Activated T-cell treated with anti-CD3 and anti-CD28 coated beads for 24 hours (primary cell): ENCODE measurements at places on chromosomes 5 and 9.

- no peak for DNase-seq
Measured at GRCh38 chr5:39025456-39025855, 48.7 kb downstream of the RICTOR start.

DNA sequence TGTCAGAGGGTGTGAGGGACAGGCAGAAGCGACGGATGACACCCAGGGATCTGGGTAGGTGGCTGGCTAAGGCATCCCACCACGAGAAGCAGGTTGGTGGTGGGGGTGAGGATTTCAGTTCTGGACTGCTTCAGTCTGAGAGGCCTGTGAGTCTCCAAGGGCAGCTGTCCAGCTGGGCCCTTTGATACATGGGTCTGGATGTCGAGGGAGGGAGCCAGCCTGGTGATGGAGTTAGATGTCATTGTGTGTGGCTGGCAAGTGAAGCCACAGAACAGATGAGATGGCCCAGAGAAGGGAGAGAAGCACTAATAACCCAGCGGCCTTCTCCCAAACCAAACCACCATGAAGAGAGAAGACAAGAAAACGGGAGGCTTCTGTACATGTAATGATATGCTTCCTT, 11.1 kb downstream of the MED27 start:
- DNase-seq: no peak

DNA sequence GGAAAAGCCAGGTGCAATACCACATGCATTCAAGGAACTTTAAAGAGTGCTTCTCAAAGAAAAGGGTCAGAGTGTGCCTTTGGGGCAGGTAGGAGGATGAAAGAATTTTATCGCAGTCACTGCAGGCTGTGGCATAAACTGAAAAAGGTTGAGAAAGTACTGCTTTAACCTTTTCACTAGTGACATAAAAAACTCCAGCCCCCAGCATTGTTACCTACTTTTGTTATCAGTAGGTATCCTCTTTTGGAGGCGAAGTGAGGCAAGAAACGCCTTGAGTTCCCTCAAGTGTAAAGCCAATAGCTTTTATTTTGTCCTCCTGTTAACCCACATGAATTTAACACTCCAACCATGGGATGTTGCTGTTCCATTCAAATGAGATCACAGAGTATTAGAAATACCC, 64.7 kb upstream of the CHD1 start:
- DNase-seq: no peak

DNA sequence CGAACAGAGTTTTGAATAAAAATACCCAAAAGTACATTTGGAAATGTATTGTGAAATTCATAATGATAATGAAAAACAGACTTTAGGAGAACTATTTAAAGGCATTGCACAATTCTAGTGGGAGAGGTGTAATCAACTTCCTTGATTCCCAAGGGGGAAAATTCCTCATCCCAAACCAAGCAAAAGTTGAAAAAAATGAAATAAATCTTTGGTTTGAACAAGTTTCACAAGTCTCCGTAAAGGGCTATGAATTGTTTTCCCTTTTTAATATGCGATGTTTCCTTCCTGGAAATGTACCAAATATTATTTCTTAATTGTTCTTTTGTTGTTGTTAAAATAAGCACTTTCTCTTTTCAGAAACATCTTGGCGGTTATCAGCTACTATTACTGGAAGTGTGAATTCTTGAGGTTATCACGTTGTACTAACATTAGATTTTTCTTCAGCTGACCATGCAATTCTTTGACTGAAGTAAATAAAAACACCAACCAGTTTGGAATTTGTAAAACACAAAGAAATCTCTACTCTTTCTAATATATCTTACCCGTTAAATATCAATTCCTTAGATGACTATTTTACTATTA, 59.3 kb downstream of the SVEP1 start:
- DNase-seq: no peak

GRCh38 chr9:6931913-6932312, 174.1 kb downstream of the KDM4C start:
- DNase-seq: peak; percentile 30

DNA sequence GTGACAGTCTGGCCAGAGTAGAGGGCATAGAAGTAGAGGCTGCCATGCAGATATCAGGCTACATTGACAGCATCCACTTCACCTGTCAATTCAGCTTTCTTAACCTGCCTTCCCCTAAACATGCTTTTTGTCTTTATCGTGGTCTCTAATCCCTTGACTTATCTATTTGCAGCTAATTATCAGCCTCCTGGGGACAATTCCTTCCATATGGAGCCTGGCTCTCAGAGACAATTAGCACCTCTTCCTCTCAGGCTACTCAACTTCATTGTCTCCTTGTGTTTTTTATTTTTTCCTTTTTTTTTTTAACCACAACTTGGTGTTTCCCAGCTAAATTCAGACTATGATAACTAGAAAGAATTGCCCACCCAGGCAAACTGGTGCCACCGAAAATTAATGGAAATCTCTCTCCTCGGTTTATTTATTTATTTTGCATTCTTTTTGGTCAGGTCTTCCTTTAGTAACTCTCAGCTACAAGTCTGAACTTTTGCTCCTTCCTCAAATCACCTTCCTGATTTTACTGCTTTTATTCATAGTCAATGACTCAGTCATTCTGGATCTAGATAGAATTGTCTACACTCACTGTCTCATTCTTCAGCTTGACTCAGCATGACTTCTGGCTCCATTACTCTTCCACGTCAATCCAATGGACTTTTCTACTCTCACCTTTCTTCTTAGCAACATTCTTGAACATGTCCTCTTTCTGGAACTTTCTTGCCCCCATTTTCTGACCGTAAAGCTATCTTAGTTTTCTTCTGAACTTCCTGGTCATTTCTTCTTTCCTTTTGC, 63.0 kb upstream of the BASP1 start:
- no peak for DNase-seq

GRCh38 chr5:66281294-66281693, 137.2 kb downstream of the SREK1 start:
- no peak for DNase-seq

- no peak for DNase-seq
Measured at GRCh38 chr5:180211761-180212035, 2.7 kb upstream of the RASGEF1C start.

- no peak for DNase-seq
Measured at GRCh38 chr5:151227918-151228447, 4.1 kb upstream of the CCDC69 start.

DNA sequence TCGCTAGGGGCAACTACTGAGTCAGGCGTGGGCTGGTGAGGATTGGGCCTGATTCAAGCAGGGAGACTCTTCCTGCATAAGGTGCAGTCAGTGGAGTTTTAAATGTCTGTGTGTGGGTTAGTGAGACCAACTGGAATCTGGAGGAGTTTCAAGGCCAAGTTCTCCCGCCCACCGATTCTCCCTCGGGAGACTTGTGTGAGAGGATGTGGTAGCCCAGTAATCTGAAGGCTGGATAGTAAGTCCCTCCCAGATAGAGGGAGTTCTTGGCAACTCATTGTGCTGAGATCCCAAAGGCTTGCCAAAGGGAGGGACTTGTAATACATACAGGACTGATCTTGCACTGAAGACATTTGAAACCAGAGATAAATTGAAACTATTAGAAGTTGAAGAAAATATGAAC, 51.8 kb downstream of the WDR36 start:
- no peak for DNase-seq

- no peak for DNase-seq
Measured at GRCh38 chr5:21802869-21803490, 1050.2 kb downstream of the CDH12 start.

DNA sequence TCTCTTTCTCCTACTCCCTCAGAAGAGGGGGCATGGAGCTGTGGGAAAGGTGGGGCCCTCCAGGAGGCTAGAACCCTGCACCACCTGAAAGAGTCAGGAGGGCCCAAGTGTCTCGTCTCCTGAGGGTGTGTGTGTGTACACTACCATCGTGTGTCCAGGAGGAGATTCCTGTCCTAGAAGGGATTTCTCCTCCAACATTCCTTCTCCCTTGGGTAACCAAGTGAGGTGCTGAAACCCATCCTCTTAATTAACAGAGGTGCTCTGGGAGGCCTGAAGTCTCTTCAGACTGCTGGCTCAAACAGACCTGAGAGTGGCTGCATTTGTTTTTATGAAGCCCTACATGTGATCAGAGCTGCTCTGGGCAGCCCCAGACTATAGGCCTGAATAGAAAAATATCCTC, 61.1 kb upstream of the FAM169A start:
- no peak for DNase-seq

DNA sequence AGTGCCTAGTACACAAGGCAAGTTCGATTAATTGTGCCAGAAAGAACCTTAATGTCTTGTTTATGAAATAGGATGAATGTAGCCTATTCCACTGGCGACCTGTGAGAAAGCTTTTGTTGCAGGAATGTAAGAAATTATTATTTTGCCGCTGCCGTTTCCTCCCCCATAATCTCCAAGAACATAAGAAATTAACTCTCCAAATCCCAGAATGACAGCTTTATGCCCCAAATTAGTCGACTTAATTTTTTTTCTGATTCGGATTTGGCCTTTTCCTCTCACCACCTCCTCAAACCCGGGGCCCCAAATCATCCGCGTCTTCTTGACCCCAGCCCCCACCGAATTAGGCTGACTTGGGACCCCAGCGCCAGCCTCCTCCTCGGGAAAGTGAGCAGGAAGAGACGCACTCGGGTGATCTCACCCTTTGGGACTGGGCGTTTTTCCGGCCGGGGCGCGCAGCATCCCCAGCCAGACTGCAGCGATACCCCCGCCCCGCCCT, 682 bp upstream of the SPTAN1 start:
- no peak for DNase-seq

- no peak for DNase-seq
Measured at GRCh38 chr9:37745970-37746369, 7.6 kb upstream of the TRMT10B start.

GRCh38 chr5:21644032-21644431, 1209.1 kb downstream of the CDH12 start:
- DNase-seq: no peak

GRCh38 chr9:136379891-136380290, 6.4 kb upstream of the CARD9 start:
- no peak for DNase-seq

- DNase-seq: no peak
Measured at GRCh38 chr5:72711351-72711750, 105.1 kb upstream of the TNPO1 start.

- DNase-seq: no peak
Measured at GRCh38 chr5:124492444-124493224, 253.8 kb downstream of the ZNF608 start.

DNA sequence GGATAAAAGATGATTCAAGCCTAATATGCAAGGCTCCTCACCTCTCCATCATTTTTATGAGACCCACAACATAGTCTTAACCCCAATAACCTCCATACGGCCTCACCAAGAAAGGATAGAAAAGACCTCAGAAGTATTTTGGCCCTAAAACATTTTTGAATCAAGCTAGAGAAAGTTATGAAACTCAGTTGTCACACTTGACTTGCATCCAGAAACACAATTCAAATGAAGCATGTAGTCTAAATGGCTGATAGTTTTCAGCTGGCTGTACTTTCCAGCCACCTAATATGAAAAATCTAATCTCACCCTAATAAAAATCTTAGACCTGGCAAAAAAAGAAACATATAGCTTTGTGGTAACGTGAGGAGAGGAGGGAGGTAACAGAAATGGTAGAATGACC, 116.1 kb downstream of the ARL15 start:
- DNase-seq: no peak

DNA sequence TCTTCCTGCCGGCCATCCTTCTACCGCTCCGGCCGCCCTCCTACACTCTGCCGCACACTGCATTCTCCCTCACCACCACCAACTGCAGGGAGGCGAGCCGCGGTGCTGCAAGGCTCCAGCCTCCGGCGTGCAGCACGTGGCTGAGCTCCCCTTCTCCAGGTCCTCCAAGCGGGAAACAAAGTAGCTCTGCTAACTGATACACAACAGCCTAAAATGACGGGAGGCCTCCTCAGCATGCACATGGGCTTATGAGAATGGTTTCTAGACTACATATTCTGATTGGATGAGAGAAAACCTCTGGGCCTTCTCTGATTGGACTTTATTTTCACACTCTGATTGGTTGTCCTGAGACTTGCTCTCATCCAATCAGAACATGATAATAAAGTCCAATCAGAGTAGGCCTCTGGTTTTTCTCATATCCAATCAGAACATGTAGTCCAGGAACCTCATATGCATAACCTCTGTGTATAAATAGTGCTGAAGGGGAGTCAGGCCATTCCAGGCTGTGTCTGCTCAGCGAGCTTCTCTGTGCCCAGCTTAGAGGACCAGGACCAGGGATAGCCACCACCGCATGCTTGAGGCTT, 27.0 kb upstream of the ZNF354B start:
- no peak for DNase-seq

DNA sequence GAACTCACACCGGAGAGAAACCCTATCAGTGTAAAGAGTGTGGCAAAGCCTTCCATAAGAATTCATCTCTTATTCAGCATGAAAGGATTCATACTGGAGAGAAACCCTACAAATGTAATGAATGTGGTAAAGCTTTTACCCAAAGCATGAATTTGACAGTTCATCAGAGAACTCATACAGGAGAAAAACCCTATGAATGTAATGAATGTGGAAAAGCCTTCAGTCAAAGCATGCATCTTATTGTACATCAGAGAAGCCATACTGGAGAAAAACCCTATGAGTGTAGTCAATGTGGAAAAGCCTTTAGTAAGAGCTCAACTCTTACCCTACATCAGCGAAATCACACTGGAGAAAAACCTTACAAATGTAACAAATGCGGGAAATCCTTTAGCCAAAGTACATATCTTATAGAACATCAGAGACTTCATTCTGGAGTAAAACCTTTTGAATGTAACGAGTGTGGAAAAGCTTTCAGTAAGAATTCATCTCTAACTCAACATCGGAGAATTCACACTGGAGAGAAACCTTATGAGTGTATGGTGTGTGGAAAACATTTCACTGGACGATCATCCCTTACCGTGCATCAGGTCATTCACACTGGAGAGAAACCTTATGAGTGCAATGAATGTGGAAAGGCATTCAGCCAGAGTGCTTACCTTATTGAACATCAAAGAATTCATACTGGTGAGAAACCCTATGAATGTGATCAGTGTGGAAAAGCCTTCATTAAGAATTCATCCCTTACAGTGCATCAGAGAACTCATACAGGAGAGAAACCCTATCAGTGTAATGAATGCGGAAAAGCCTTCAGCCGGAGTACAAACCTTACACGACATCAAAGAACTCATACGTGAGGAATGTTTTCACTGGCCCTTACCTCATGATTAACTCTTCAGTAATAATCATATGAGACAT, 8.9 kb upstream of the ZNF454 start:
- DNase-seq: no peak

DNA sequence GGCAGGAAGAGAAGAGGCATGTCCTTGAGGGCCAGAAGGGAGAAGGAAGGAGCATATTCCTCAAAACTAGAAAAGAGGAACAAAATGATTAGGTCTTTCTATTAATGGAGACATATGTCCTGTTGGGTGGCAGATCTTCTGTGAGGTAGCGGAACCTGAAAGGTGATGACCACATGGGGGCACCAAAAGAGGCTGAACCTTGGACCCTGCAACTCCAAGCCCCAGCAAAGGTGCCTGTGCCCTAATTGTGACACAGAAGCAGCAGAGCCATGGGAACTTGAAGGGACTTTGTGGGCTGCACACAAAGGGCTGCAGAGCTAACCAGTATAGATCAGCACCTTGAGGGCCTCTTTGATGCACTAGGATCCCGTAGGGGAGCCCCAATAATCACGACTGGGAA, 158.0 kb downstream of the BAAT start:
- no peak for DNase-seq

- DNase-seq: no peak
Measured at GRCh38 chr5:125926172-125926571, 497.0 kb upstream of the GRAMD2B start.
